ENCODE measurements at places on chromosomes 7 and 10.

DNA sequence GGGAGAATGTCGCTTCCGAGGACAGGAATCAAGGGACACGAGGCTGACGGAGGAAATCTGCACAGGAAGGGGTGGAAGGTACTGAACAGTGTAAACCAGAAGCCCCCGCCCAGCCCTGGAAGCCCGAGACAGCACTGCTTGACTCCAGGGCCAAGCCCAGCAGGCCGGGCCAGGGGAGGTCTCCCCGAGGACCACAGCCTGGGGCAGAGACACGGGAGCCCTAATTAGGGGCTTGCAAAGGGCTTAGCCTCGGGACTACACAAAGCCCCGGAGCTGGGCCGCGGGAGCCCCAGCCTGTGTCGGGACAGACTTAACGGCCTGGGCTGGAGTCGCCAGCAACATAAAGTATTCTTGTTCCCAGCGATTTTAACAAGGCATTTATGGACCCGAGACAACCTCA is 50.8 kb downstream of the OAT start:
- DNase-seq: no peak

DNA sequence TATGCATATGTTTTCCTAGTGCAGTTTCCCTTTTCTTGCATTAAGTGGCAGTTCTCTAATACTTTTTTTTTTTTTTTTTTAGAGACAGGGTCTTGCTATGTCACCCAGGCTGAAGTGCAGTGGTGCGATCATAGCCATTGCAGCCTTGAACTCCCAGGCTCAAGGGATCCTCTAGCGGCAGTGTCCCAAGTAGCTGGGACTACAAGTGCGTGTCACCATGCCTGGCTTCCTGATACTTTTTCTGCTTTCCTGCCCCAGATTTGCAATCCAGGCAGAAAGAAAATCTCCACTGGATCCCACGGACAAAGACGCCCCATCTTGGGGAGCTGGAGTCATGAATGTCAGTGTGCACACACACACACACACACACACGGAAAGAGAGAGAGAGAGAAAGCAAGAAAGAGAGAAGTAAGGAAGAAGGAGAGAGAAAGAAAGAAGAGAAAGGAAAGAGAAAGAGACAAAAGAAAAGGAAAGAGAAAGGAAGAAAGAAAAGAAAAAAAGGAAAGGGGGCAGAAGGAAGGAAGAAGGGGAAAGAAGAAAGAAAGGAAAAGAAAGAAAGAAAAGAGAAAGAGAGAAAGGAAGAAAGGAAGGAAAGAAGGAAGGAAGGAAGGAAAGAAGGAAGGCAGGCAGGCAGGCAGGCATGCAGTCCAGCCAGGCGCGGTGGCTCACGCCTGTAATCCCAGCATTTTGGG is 37.5 kb upstream of the OCM2 start:
- no peak for DNase-seq

- DNase-seq: no peak
Observed at GRCh38 chr7:28459306-28459705, 47.0 kb downstream of the CREB5 start.

DNA sequence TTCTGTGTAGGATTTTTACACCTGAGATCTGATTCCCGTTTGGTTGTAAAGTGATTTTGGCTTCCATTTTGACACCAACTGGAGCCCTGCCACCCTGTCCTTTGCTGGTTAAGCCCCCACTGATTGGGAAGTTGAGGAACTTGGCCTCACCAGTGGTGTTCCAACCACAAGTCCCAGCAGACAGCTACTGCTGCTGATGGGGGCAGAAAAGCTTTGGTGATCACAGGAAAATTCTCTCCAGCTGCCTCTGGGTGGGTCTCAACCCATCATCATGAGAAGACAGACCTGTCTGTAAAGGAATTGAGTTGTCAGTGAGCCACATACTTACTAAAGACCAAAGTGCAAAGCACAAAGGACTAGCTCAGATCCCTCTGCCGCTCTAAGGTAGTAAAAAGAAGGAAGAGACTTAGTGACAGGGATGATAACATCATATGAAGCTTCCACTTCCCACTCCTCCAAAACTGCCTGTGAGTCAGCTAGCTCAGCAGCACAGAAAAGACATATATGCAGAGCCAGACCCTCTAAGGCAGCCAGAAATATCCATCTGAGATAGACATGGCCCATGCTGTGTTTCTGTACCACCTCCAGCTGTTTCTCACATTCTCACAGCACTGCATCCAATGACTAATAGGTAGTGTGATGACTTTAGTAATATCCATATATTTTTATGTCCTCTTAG is 22.4 kb upstream of the LRRC17 start:
- no peak for DNase-seq

GRCh38 chr10:126041804-126042231 is 145.5 kb downstream of the FANK1 start:
- DNase-seq: peak; percentile 42

GRCh38 chr10:101892782-101893391 is 49.3 kb upstream of the KCNIP2 start:
- no peak for DNase-seq

DNA sequence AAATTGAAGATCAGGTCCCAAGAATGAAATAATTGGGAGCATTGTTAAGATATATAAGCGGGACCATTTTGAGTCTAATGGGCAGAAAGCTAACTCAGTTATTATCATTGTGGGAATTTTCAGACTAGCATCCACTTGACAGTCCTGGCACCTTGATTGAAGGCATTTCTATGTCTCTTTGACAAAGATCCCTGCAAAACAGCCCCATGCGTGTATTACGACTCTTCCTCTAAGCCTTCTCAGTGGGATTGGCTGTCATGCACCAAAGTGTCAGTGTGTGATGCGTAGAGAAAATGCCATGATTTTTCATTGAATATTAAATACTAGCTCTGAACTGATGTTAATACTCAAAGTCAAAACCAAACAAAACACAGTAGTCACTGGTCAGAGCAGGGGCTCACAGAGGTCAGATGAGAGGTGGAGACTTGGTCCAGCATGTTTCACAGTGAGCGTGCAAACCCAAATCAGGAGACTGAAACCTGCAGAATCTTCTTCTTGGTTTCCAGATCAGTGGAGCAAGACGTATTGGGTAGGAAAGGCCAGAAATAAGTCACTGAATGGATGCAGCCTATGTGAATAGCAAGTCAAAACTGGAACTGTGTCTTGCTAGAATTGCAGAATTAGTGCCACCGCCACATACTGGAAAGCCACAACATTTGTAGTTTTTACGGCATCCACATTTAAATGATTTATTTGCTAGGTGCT is 303.6 kb upstream of the AKR1E2 start:
- DNase-seq: no peak

DNA sequence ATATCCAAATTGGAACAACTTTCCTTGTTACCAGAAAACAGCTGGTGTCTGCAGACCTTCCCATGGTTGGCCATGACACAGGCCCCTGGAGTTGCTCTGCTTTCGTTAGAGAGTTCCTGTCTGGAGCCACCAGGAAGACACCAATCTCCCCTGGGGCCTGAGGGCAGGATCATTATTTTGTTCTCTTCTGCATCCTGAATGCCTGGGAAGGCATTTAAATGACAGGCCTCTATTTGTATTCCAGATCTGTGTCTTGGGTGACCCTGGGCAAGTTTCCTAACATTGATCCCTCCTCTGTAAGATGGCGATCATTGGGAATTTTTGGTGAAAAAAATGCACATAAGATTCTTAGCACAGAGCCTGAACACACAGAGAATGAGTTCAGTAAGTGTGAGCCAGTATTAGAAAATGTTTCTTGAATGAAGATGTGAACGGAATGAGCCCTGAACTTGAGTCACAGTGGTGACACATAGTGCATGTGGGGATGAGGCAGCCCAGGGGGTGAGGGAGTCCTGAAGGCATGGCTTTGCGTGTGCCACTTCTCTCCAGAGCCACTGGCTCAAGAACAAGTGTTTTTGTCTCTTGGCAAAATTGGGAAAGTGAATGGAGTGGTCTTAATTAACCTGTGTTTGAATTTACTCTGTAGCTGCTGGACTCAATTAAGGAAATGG is 28.4 kb downstream of the BMPER start:
- DNase-seq: no peak

DNA sequence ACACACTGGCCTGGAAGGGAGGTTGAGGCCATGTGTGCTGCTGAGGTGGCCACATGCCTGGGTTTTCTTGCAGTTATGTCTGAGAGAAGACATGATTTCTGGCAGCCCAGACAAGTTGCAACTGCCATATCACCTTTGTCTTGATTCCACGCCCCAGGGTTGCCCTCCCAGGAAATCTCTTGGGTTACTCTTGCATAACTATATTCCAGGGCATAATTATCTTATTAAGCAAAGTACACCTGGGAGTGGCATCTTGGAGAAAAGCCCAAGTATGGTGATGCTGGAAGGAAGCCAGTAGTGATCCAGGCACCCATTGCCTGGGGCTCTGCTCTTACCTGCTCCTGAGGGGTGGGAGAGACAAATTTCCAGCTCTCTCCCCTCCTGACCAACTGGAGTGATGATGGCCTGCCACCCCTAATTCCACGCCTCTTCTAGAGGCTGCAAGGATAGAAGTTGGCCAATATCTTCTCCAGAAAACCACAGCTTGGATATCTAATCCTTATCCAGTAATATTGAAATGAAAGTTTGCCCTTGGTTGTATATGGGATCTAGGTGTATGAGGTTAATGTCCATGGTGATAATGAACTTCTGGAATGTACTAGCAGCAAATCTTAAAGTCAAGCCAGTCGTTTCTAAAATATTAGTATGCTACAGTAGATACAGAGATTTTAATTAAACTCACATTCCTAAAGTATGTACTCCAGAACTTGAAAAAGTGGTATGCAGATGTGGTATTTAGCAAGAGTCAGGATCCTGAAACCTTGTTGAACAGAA is 5.0 kb downstream of the AKR1B10 start:
- DNase-seq: no peak

DNA sequence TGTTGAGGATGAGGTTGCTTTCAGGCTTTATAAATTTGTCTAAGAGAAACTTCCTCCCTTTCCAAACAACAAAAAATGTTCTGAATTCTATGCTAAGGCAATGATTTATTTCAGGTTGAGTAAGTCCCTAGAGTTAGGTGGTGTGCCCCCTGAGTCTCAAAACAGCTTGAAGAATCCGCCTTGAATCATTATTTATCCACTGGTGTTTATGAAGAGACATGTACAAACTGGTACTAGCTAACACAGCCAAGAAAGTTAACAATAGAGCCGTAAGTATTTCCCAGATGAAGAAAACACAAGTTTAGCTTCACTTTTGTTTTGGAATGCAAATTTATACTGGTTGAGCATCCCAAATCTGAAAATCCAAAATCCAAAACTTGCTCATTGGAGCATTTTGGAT is 66.2 kb upstream of the SRPK2 start:
- no peak for DNase-seq

DNA sequence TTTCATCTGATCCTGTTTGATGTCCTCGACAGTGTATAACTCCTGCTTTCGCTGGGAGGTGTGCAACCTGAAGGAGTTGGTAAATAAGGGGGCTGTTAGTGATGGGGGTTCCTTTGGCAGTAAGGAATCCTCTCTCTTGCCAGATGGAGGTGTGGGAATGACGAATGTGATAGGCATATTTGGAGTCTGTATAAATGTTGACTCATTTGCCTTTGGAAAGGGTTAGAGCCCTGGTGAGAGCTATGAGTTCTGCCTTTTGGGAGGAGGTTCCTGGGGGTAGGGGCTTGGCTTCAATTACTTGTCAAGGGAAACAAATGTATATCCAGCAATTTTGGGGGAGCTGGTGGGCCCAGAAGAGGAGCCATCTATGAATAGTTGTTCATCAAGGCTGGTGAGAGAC is 11.4 kb upstream of the CHST3 start:
- no peak for DNase-seq

DNA sequence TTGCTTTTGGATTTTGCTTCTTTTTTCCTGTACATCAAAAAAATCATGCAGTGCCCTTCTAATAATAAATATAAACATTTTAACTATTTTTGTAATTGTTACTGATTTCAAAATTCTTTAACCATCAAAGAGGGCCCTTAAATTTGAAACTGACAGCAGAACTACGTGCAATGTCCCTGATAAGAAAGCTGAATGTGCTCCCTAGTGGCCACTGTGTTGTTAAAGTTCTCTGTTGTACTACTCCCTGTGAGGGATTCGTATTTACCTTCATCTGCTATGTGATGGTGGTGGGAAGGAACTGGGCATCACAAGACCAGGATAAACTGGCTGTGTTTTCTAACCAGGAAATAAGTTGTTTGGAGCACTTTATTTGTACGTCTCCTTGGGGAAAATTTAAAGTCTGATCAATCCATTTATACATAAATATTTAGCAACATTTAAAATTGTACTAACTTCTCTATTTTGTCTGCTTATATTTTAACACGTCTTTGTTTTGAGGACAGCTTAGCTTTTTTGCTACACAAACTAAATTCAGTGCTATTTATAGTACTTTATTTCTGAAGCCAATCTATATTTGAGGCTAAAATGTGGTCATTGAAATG is 322.4 kb downstream of the HGF start:
- DNase-seq: no peak

- no peak for DNase-seq
Observed at GRCh38 chr7:19098510-19098909, 18.9 kb downstream of the TWIST1 start.

DNA sequence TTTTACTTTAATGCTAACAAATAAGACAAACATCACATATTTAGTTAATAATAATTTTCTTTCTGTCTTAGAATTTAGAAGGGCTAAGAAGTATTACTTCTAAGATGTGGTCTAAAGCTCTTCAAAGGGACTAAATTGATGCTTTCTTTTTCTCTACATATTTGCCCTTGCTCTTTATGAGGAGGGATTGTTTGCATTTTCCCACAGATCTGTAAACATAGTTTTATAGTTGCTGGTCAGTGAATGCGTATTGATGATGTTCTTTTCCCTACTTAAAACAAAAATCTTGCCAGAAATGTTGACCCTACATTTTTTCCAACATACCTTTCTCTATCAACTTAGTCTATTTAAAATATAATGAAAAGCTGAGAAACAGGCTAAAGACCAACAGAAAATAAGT is 372.4 kb upstream of the LRGUK start:
- no peak for DNase-seq

- DNase-seq: no peak
Observed at GRCh38 chr10:11757454-11757820, 15.3 kb downstream of the ECHDC3 start.

- no peak for DNase-seq
Observed at GRCh38 chr7:127682140-127682539, 30.1 kb downstream of the SND1 start.

DNA sequence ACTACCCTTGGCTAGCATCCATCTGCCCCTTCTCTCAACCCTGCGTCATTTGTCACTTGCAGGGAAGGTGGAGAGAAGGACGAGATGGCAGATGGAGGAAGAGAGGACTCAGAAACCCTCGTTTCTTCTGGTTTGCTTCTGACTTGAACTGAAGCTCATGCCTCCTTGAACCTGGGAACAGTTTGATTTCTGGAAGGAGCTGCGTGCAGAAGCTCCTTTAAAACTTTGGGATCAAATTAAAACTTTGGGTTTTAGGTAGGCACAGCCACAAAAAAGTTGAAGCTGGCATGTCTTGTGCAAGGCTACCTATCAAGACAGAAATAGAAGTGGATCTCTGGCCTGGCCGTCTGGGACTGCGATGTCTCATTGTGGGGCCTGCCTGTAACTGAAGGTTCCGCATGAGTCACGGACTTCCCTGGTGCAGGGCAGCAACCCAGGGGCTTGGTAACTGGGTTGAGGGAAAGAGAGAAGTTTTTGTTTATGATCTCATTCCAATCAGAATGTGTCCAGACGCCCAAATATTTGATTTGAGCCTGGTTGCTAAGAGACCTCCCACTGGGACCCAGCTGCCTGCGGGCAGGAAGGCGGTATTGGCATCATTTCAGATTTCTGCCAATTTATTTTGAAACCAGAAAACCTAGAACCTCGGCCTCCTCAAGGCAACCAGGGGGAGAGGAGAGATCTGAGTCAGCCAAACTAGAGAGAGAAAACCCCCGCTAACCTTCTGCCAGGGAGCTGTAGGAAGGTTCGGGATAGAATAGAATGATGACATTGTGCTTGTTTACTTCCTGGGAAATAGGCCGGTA is 15.8 kb upstream of the CAMK1D start:
- peak; percentile 57 for DNase-seq

- DNase-seq: no peak
Observed at GRCh38 chr7:144791488-144791887, 44.4 kb downstream of the TPK1 start.
